ENCODE measurements at places on chromosomes 4 and X. TPM values are rescaled to one million over a fixed set of nuclear protein-coding genes. Genes with fewer than 3 reads are reported as not detected.
A peak's percentile ranks its signal among the peaks of the same experiment; 100 is the strongest.

DNA sequence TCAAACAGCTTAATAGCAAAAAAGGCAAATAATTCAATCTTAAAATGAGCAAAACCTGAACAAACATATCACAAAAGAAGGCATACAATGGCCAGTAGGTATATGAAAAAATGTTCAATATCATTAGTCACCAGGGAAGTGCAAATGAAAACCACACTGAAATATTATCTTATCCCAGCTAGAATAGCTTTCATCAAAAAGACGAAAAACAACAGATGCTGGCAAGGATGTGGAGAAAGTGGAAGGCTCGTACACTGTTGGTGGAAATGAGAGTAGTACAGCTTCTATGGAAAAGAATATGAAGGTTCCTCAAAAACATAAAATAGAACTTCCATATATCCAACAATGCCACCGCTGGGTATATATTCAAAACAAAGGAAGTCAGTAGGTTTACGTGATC lies 29.3 kb upstream of the ANXA10 start:
- H3K27me3 ChIP-seq = no peaks in the 10 kb centered on the region
- no peaks in the 10 kb centered on the region for H3K36me3 ChIP-seq
- no peaks in the 10 kb centered on the region for H3K4me1 ChIP-seq
- H3K27ac ChIP-seq = no peak overlapping the region

Gene AKAP4
- total RNA-seq = not detected

DNA sequence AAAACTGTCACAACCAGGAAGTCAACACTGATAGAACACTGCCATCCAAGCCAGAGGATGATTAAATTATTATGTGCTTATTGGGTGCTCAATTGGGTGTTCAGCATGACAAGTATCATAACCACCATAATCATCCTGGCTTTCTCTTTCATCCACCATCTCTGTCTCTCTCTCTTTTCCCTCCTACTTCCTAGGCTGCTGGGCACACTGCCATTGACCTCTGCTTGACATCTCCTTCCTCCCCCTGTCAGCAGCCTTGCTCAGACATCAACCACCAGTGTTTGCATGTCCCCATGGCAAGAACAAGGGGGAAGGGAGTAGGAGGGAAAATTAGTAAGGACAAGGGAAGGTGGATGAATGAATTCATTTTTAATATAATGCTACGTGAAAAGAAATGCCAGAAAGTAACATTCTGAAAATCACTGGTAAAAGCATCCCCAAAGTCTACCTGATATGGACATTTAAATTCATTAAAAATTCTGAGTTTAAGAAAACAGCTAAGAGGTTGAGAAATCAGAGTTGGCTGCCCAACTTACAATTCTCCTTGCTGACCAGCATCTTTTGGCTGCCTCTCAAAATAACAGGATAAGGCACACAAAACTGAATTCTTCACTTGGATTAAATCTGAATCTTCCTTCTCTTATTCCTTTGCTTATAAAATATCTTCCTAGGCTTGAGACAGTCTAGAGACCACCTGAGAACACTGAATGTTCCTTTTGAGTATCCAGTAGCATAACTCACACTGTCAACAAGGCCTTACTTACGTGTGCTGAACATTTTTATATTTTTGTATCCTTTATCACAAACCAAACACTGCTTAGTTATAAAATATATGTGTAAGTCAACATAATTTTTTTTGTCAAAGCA lies 48.5 kb downstream of the SNCA start:
- no peaks in the 10 kb centered on the region for H3K4me1 ChIP-seq
- H3K36me3 ChIP-seq = no peaks in the 10 kb centered on the region
- no peak for DNase-seq
- H3K27me3 ChIP-seq = no peaks in the 10 kb centered on the region
- no peak overlapping the region for H3K27ac ChIP-seq

DNA sequence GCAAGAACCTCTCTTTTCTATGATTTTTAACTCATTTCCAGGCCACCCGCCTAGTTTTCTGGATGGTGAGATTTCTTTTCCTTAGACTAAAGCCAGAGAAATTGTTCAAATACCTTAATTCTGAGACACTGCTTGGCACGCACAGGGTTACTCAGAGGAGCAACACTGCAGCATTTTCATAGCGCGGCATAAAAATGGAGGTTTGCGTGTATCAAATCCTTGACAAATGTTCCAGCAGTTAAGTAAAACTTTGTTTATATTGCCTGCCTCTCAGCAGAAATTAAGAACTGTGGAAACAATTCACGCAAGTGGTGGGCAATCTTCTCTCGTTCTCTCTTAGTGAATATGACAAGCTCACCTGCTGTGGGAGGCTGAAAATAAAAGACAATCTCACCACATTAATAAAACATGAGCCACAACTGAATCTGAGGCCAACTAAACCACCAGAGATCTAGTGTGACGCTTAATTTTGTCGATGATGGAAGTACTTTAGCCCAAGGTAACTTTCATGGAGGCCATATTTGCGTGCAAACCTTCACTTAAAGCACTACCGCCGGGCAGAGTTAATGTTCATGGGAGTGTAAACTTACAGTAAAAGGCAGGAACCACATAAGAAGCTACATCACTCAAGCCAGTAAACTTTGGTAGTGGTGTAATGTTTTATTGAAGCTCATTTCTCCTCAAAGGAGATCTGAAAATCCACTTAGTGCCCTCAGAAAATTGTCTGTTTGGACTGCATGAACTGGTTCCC lies 894.8 kb upstream of the EPHA5 start:
- no peaks in the 10 kb centered on the region for H3K27me3 ChIP-seq
- no peak overlapping the region for H3K27ac ChIP-seq
- no peaks in the 10 kb centered on the region for H3K36me3 ChIP-seq
- H3K4me3 ChIP-seq = no peak overlapping the region

Gene SERPINA7
- not detected for total RNA-seq

- H3K27ac ChIP-seq = no peak overlapping the region
- H3K4me1 ChIP-seq = no peaks in the 10 kb centered on the region
- no peaks in the 10 kb centered on the region for H3K36me3 ChIP-seq
- no peaks in the 10 kb centered on the region for H3K27me3 ChIP-seq
- peak; percentile 45 for DNase-seq
- H3K4me3 ChIP-seq = no peak overlapping the region
These were observed 64.0 kb downstream of the CCNG2 start for GRCh38 chr4:77220828-77221613.

GRCh38 chrX:153351981-153352380 lies 18.0 kb downstream of the ZNF275 start:
- no peak for DNase-seq
- no peaks in the 10 kb centered on the region for H3K27me3 ChIP-seq
- H3K36me3 ChIP-seq = no peaks in the 10 kb centered on the region
- H3K4me3 ChIP-seq = no peak overlapping the region

GRCh38 chr4:57220734-57221133 lies 110.5 kb upstream of the IGFBP7 start:
- H3K27me3 ChIP-seq = no peaks in the 10 kb centered on the region
- H3K4me1 ChIP-seq = no peaks in the 10 kb centered on the region
- H3K27ac ChIP-seq = no peak overlapping the region
- DNase-seq = no peak
- no peak overlapping the region for H3K4me3 ChIP-seq

DNA sequence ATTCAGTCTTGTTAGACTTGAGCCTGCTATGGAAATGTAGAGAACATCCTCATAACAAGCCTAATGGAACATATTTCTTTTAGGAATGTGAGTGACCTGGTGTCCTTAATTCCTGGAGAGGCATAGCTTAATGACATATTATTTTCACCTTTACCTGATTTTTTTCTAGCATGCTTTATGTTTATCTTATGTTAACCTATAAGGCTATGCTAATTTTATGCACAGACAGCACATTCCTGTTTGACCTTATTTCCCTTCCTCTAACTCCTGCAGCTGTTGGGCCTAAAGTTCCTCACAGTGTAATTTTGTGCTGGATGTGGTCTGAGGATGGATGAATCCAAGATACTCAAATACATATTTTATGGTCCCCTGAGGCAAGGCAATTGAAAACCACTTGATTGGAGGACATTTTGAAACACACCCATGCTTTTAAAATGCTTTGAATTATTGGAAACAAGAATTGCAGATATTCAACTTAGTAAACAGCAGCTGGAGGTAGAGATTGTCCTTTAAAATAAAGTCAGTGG lies 111.5 kb downstream of the LARP7 start:
- no peaks in the 10 kb centered on the region for H3K4me1 ChIP-seq
- no peak overlapping the region for H3K4me3 ChIP-seq
- H3K36me3 ChIP-seq = no peaks in the 10 kb centered on the region
- H3K27ac ChIP-seq = no peak overlapping the region
- no peak for DNase-seq

GRCh38 chr4:120052856-120053255 lies 13.8 kb downstream of the MAD2L1 start:
- DNase-seq = peak; percentile 63
- no peak overlapping the region for H3K4me3 ChIP-seq
- peaks cover 10% of the 10 kb centered on the region for H3K4me1 ChIP-seq
- no peaks in the 10 kb centered on the region for H3K36me3 ChIP-seq
- H3K27me3 ChIP-seq = no peaks in the 10 kb centered on the region
- no peak overlapping the region for H3K27ac ChIP-seq

DNA sequence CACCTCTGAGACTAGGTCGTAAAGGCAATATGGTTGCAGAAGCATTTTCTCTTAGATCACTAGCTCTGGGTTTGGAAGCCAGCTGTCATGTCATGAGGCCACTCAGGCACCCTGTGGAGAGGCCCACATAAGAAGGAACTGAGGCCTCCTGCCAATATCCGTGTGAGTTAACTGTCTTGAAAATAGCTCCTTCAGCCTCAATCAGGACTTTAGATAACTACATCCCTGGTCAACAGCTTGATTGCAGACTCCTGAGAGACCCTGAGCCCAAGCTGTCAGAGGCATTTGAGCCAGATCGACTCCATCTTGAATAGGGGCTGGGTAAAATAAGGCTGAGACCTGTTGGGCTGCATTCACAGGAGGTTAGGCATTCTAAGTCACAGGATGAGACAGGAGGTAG lies 15.1 kb upstream of the REPS2 start:
- DNase-seq = no peak
- no peaks in the 10 kb centered on the region for H3K36me3 ChIP-seq
- H3K27ac ChIP-seq = no peak overlapping the region
- H3K4me1 ChIP-seq = no peaks in the 10 kb centered on the region
- H3K27me3 ChIP-seq = no peaks in the 10 kb centered on the region

Gene DNAAF6
- total RNA-seq = 0.61 TPM

Gene NMU
- total RNA-seq = 3.2 TPM

DNA sequence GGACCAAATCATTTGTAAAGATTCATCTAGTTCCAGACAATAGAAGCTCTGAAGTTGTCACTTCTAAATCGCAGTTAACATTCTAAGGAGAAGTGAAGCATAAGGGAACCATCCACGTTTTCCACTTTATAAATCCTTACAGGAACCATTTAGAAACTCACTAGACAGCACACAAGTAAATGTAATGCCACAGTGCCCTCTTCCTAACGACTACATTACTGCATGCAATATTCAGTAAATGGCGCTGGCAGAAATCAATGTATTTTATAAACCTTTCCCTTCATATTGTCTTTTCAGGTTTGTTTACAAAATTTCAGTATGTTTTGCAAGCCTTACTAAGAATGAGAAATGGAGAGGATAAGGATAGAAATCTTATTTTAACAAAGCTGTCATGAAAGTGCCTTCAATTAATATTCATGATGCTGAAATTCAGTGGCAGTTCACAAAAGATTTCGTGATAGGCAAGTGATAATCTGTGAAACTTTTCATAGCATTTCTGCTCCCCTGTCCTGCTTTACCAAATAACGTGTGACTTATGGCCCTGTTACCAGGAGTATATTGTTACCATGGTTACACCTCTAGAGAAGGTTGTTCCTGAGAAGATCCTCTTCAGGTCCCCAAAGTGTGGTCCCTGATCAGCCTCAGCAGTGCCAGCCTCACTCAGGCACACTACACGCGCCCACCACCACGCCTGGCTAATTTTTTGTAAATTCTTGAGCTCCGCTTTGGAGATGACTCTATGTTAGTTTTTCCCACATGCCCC lies 54.2 kb downstream of the TMA16 start:
- H3K27me3 ChIP-seq = no peaks in the 10 kb centered on the region
- H3K4me3 ChIP-seq = no peak overlapping the region
- peaks cover 5% of the 10 kb centered on the region for H3K4me1 ChIP-seq
- no peak overlapping the region for H3K27ac ChIP-seq
- no peaks in the 10 kb centered on the region for H3K36me3 ChIP-seq
